Suppressor macrophage treated with lipopolysaccharide for 1 hour (primary cell): ENCODE measurements at places on chromosomes 12 and 14.

- no peak for DNase-seq
Measured at GRCh38 chr12:113242026-113242418, 20.8 kb downstream of the TPCN1 start.

- no peak for DNase-seq
Measured at GRCh38 chr14:27077710-27078109, 479.9 kb upstream of the NOVA1 start.

- DNase-seq, result no peak
Measured at GRCh38 chr12:116959198-116959460, 48.4 kb downstream of the FBXW8 start.

DNA sequence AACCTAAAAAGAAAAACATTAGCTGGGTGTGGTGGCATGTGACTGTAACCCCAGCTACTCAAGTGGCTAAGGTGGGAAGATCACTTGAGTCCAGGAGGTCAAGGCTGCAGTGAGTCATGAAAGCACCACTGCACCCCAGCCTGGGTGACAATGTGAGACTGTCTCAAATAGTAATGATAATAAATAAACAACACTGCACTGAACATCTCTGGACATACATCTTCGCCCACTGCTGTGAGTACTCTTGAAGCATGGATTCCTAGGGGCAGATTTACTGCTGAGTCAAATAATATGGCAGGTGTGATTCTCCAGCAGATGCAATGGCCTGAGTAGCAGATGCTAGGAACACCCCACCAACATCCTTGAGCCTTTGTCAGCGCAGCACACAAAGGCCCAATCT, 23.6 kb downstream of the ABCB9 start:
- DNase-seq, result no peak

DNA sequence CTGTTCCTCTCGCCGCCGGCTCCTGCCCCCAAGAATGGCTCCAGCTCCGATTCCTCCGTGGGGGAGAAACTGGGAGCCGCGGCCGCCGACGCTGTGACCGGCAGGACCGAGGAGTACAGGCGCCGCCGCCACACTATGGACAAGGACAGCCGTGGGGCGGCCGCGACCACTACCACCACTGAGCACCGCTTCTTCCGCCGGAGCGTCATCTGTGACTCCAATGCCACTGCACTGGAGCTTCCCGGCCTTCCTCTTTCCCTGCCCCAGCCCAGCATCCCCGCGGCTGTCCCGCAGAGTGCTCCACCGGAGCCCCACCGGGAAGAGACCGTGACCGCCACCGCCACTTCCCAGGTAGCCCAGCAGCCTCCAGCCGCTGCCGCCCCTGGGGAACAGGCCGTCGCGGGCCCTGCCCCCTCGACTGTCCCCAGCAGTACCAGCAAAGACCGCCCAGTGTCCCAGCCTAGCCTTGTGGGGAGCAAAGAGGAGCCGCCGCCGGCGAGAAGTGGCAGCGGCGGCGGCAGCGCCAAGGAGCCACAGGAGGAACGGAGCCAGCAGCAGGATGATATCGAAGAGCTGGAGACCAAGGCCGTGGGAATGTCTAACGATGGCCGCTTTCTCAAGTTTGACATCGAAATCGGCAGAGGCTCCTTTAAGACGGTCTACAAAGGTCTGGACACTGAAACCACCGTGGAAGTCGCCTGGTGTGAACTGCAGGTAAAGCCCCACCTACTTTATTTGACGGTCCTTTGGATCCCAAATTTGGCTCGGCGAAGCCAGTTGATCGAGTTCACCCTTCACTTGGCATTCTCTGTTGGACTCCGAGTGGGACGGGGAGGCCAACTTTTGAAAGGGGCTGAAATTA, 1.5 kb downstream of the WNK1 start:
- peak; percentile 65 for DNase-seq

DNA sequence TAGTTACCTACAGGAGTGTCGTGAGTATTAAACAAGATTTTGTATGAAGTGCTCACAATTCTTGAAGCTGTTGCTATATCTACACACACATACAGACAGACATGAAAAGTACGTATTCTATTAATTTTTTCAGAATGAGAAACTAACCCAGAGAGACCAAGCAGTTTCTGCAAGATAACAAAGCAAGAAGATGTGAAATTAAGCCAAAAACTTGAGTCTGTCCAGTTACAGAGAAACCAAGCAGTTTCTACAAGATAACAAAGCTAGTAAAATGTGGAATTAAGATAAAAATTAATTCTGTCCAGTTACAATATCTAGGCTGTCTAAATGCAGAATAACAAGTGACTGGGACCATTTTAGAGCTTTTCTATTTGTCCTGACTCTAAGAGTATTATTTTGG, 132.4 kb downstream of the ALG10B start:
- no peak for DNase-seq

DNA sequence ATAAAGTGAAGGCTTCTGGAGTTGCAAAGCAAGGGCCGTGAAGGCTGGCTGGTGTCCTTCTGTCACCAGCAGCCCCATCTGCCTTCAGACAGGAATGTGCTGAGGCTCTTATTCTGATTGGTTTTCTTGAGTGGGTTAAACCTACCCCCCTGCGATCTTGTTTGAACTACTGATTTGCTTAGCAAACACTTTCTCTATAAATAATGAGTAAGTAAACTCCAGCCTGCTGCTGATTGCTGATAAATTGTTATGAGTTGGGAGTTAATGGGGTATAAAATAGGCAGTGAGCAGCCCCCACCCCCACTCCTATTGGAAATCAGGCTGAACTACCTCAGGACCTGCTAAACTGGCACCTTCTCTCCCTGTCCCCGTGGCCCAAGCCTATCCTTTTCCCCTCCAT, 146.1 kb upstream of the NOS1 start:
- no peak for DNase-seq

DNA sequence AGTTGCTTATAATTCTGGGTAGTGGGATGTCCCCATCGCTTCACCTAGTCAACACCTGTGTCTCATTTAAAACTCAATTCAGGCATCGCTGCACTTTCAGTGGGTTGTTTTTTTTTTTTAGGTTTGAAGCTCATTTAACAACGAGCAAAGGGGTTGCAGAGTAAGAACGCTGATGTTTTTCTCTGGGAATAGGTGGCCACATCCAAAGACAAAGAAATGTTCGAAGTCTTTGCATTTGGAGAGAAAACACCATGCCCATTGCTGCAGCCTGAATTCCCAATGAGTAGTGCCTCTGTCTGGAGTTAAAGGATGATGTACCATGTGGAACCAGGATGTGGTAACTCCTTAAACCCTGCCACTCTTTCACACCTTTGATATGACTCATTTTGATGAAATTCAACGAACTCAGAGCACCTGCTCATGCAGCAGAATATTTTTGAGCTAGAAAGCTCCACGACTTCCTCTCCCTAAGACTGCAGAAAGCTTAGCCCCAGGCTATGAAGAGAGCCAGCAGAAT, 35.1 kb upstream of the BATF start:
- no peak for DNase-seq

GRCh38 chr12:76929499-76929898, 50.7 kb upstream of the CSRP2 start:
- DNase-seq, result no peak

- DNase-seq, result no peak
Measured at GRCh38 chr12:4943067-4943937, 33.6 kb downstream of the KCNA1 start.

GRCh38 chr12:1360441-1361210, 233.8 kb downstream of the FBXL14 start:
- no peak for DNase-seq

GRCh38 chr12:47740606-47741339, 15.5 kb upstream of the ENDOU start:
- DNase-seq, result no peak

- no peak for DNase-seq
Measured at GRCh38 chr12:9379023-9379742, 171.0 kb upstream of the PZP start.

- DNase-seq, result no peak
Measured at GRCh38 chr14:43674273-43674672, 832.8 kb downstream of the FSCB start.

DNA sequence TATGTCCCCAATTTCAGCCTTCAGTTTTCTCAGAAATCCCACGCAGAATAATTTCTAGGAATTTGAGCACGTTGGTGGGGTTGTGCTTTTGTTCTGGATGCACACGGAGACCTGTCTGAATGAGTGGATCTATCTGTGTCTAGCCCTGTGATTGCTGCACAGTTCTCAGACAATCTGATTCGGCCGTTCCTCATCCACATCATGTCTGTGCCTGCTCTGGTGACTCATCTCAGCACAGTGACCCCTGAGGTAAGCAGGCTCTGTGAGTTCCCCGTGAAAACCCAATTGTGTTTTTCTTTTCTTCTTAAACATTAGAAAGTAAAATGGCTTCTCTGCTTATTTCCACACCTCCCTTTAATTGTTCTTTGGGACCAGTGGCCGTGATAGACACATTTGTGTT, 20.2 kb downstream of the UBE3B start:
- no peak for DNase-seq

DNA sequence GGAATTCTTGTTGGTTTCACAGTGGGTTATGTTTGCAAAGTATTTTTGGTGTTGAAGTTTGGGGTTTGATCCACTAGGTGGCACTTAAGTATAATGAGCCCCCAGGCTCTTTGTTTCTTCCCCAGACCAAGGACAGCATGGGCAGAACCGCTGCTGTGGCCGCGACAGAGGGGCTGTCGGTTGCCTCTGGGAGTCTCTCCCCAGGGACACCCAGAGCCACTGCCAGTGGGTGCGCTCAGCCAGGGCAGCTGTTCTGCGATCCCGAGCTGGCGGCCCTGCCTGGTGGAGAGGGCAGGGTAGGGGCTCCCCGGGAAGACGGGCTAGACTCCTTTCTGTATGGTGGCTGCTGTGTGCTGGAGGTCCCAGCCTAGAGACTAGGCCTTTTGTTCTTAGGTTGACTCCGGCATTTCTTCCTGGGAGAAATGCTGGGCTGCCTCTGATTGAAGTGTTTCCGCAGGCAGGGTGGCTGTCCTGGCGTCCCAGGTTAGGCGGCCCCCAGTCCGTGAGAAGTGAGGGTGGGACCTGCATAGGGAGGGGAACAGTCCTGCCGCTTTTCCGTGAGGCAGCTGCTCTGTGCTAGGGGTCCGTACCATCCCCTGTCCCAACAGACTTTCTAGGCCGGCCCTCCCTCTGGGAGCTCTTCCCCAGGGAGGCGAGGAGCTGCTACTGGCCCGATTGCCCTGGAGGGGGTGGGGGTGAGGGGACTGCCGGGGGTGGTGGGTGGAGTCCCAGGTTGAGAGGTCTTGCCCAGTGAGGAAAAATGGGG, 253.1 kb upstream of the PELI2 start:
- DNase-seq, result no peak

DNA sequence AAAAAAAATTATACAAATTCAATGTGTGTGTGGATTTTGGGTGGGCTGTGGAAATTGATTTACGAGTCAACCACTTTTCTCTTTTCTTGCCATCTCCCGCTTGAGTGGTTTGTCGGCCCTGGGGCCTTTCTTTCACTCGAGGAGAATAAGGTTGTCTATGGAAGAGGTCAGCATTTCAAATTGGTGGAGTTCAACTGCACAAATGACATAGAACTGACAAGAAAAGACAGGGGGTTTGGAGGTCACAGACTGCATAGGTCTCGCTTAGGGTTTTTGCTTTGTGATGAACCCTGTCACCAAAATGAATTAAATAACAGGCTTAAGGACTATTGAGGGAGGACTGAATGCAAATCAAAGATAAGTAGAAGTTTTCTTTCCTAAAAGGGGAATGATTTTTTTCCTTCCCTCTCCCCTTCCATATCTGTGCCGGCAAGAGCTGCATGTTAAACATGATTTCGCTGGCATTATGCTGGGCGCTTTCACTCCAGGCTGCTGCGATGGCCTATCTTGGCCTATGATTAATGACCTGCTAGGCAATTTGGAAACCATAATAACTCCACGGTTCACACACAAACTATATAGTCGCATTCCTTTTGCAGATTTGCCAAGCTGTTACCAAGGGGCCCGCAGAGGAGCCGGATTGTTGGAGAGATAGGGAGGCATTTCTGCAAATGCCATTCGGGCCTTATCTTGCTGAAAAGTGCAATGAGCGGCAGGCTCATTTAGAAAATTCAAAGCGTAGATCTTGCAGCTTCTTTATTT, 20.7 kb downstream of the ASCL1 start:
- no peak for DNase-seq

GRCh38 chr14:50058113-50058512, 58.3 kb downstream of the VCPKMT start:
- no peak for DNase-seq

GRCh38 chr14:100712490-100712889, 14.2 kb upstream of the DLK1 start:
- no peak for DNase-seq

DNA sequence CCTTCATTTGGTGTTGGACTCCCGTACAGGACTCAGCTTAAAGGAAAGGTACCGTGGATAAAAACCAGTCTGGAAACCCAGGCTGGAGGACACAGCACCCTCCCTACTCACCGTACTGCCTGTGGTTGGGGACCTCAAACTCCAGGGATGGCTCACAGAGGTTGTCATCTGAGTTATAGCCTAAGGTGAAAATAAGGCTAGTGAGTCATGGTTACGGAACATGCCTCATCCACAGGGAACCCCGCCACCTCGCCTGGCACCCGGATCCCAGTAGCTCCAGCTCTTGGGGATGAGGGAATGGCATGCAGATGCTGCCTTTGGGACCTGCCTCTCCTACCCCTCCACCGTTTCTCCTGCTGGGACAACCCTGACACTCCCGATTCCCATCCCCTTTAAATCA, 36.8 kb upstream of the GPR68 start:
- DNase-seq, result no peak

GRCh38 chr12:25817166-25817565, 141.3 kb upstream of the RASSF8 start:
- DNase-seq, result peak; percentile 25

DNA sequence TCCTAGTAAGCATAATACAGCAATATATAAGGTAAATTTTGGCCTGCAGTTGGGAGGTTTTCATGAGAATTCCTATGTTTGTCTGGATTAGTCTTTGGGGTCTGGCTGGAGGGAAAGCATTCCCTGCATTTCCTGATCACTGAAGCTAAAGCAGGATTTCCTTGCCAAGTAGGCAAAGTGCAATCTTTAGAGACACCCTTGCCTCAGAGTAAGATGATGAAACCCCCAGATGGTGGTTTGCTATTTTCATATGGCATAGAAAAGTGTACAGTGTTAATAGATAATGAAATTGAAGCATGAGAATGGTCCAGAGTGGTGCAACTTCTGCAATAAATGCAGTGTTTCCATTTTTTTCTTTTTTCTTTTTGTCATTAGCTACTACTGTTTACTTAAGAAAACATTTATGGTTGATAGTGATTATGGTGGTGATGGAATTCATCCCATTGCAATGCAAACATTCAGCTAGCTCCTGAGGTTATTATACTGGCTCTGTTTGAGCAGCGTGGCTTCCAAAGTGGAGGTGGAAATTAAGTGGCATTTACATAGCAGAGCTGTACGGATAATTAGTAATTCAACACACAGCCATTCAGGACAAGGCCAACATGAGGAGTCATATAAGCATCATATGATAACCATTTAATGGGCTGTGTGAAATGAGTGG, 276.3 kb downstream of the DUSP6 start:
- DNase-seq, result no peak

DNA sequence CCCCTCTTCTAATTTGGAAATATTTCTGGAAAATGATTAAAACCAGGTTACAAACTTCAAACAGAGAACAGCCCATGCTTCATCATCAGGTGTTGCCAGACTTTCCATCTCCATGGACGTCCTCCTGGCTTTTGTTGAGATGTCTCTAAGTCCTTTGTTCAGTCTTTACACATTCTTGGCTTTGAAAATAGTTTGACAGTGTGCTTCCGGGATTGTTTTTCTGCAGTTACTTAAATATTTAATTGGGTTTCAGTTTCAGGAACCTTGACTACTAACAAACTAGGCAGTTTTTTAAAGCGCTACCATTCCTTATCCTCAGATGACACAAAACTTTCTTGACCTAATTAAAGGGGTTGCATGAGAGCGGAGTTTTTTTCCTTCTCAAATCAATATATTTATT, 47.8 kb downstream of the GOLGA5 start:
- DNase-seq, result no peak
